ENCODE measurements at places on chromosomes 16 and 17. TPM values are rescaled to one million over a fixed set of nuclear protein-coding genes. Genes with fewer than 3 reads are reported as not detected.

Gene KRTAP9-1
- not detected for total RNA-seq

Gene CCL3
- total RNA-seq, result not detected

Gene SEZ6
- not detected for total RNA-seq

Gene HOXB13
- 0.13 TPM for total RNA-seq

Gene PDK2
- 3.3 TPM for total RNA-seq

Gene ALOX12
- not detected for total RNA-seq

Gene CBFA2T3
- not detected for total RNA-seq

Gene CORO1A
- total RNA-seq, result 7.1 TPM

GRCh38 chr17:27049104-27049784 is 244.7 kb upstream of the WSB1 start:
- peak; percentile 88 for DNase-seq

DNA sequence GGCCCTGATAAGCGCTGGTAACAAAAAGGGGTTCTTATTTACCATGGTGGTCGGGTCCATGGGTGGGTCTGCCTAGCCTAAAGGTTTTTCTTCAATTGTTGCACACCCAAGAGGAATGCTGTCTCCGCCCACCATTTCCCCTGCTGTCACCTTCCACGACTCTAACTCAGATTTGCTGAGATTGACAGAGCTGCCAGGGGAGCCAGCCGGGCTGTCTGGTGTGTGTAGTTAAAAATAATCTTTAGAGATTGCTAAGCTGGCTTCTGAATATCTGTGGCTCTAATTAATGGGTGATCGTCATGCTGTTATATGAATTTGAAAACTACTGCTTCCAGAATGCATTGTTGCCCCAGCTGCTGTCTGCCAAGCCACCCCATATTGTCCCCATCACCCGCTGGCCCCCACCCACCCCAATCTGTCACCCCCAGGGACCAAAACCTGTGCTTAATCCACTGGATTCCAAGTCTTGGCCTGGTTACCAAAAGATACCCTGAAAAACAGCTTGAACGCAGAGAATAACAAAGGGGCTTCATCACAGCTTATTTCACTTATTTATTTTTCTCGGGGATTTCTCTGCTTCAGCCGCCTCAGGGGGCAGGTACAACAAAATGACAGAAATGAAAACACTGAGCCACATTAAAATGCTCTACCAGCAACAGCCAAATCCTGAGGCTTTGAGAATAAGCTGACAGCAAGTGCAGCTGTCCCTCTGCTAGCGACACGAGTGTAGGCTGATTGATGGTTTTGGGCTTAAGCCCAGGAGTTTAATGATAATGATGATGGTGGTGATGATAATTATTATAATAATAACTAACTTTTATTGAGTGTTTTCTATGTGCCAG is 46.1 kb upstream of the NLK start:
- no peak for DNase-seq

DNA sequence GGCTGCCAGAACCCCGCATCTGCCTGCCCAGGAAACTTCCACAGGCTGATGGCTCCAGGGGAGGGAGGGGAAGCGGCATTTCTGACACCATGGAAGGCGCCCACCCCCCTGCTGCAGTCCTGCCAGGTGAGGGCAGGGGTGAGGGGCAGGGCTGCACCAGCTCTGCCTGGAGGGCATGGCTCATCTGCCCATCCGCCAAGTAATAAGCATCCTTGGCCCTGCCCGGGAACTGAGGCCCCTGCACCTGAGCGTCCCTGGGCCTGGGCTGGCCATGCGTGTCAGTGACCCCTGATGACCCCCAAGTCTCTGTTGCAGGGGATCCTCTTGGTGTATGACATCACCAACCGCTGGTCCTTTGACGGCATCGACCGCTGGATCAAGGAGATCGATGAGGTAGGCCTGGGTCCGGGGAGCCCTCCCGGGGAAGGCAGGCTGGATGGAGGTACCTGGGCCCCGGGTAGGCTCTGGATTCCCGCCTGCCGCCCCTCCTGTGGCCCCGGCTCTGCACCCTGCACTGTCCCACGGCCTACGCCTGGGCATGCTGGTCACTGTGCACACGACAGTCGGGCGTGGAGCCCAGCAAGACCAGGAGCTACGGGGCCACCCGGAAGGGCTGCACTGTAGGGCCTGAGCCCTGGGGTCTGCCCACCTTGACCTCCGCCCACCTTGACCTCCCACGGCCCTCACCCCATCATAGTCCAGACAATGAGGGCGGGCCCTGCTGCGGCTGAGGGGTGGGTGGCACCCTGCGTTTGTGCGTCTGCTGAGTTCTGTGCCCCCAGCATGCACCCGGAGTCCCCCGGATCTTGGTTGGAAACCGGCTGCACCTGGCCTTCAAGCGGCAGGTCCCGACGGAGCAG is 5.4 kb upstream of the WFIKKN1 start:
- no peak for DNase-seq

DNA sequence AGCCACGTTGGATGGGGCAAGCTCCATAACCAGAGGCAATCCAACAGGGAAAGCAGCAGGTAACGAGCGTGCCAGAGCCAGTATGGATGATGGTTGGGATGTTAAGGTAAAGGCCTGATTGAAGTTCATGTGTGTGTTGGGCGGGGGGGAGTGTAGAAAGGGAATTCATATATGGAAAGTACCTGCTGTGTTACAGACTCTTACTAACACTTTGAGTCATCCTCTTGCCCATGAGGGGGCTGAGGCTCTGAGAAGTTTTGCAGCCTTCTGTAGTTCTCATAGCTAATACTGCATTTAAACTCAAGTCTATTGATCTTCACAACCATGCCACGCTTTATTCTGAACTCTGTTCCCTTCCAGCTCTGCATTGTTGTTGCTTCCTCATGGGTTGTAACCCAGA is 28.5 kb downstream of the SYCE1L start:
- DNase-seq, result no peak

GRCh38 chr17:29303386-29303785 is 9.4 kb upstream of the NUFIP2 start:
- no peak for DNase-seq

DNA sequence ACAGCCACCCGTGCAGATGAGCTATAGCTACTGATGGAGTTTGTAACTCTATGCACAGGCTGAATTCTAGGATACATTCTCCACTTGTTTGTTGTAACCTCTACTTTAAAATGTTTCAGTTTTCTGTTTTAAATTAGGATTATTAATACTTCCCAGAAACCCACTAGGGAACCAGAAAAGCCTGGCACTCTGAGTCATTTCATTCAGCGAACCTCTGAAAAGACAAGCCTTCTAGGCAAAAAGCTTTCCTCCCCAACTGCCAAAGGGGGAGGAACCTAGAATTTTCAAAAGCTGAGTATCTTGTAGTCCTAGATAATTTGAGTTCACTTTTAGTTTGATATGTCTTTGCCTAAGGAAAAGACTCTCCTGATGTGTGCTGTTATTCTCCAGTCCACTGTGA is 43.2 kb downstream of the GOSR1 start:
- no peak for DNase-seq

GRCh38 chr17:31834448-31834847 is 24.6 kb downstream of the COPRS start:
- no peak for DNase-seq

- DNase-seq, result no peak
Observed at GRCh38 chr16:15517743-15518377, 83.5 kb downstream of the BMERB1 start.

- DNase-seq, result no peak
Observed at GRCh38 chr16:75227361-75228142, 8.8 kb downstream of the CTRB1 start.

- DNase-seq, result no peak
Observed at GRCh38 chr16:50308237-50308965, 42.0 kb downstream of the ADCY7 start.

DNA sequence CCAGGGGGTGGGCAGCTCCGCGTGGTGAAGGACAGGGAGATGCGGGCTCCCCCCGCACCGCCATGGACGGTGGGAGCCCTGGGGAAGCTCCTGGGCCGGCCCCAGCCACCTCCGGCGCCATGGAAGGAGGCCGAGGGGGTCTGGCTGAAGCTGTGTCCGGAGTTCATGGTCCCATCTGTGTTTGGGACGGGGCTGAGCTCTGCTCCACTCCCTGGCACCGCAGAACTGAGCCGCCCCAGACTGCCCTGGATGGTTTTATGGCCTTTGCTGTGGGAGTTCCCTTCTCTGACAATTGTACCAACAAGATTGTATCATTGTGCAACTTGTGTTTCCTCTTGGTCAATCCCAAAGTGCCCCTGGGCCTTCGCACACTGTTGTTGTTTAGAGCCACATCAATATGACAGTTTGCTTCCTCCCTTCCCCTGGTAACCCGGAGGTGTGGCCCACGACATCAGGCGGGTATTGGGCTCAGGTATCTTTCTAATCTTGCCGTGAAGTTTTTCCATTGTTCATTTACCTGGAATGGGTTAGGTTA is 942 bp downstream of the KRT23 start:
- DNase-seq, result no peak

DNA sequence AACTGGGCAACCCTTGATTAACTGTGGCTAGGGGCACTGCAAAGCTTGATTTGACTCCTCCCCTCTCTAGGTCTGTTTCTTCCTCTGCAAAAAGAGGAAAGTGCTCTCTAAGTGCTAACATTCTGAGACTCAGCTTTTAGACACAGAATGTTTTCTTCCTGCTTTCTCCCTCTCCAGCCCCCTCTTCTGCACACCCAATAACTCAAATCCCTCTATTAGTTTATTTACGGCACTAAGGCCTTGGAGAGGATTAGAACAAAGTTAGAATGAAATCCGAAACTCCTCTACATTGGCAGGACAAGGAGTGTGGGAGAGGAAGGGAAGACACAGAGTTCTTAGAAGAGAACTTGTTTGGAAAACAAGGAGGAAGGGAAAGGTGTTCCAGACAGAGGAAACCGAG is 3.3 kb upstream of the SBK1 start:
- no peak for DNase-seq

DNA sequence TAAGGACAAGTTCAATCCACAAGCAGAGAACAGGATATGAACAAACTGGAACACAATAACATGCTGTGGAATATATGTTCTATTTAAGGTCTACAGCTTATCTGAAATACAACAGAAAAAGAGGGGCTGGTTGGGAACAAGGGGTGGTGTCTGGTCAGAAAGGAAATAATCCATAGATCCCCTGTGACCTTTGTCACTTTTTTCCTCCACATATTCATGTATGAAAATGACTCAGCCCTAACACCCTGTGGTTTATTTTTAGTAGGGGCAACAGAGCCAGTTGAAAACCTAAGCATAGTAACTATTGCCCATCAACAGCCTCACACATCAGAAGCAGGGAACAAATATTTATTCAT is 12.3 kb upstream of the SPAG9 start:
- peak; percentile 33 for DNase-seq

DNA sequence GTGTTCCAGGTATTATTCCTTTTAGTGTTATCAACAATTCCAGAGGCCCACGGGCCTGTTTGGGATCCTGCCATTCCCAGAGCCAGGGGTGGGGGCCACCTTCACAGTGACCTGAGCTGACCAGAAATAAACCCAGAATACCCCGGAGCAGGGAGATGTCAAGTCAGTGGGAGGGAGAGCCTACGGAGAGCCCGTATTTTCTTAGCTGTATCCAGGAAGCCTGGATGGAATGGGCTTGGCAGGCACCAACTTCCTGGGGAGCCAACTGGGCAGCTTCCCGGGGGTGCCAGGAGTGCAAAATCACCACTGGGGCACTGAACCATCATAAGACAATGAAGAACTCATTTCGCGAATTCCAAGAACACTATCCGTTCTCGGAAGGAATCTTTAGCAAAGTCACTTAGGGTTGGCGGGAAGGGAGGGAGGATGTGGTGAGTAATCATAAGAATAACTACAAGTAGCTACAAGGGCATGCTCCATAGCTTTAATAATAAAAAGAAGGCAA is 13.2 kb upstream of the MRTFB start:
- DNase-seq, result peak; percentile 33

All from HT1080 (cell line).